ENCODE measurements at places on chromosomes 11 and 22.

- DNase-seq = no peak
Measured at GRCh38 chr22:35882211-35883030, 146.2 kb downstream of the RBFOX2 start.

DNA sequence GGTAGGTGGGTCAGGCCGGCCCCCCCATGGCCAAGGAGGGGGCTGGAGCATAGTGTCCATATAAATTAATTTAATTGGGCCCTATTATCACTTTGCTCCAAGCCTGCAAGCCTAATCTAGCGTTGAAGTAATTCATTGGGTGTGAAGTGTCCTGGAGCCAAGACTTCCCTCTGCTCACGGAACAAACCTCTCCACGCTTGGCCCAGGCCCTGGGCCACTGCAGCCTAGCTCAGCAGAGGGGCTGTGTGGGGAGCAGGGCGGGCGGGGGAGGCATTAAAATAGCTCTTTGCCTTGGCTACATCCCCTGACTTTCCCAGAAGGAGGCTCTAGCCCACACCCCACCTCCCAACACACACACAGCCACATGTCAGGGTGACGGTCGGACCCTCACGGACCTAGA is 73.5 kb downstream of the THAP12 start:
- no peak for DNase-seq

- DNase-seq = no peak
Measured at GRCh38 chr11:94652735-94653284, 85.6 kb downstream of the PIWIL4 start.

- DNase-seq = no peak
Measured at GRCh38 chr11:12007769-12008737, at the start of gene DKK3. TSS of gene DKK3 (minus strand) at chr11:12008626. CDS start at chr11:12008582, 44 bp downstream.
